ENCODE measurements at places on chromosomes 4 and X. TPM values are rescaled to one million over a fixed set of nuclear protein-coding genes. Genes with fewer than 3 reads are reported as not detected.

DNA sequence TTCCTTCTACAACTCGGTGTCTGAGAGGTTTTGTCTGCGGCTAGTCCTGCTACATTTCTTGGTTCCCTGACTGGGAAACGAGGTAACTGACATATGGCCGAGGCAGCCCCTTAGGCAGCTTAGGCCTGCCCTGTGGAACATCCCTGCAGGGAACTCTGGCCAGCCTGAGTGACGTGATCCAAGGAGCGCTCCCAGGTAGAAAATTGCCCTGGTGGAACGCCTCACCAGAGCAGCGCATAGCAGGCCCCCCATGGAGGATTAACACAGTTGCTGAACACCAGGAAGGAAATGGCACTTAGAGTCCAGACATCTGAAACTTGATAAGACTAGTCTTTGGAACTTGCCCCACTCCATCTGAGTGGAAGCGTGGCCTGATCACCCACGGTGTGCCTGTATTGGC is 837.4 kb upstream of the NDST4 start:
- no peak for DNase-seq

DNA sequence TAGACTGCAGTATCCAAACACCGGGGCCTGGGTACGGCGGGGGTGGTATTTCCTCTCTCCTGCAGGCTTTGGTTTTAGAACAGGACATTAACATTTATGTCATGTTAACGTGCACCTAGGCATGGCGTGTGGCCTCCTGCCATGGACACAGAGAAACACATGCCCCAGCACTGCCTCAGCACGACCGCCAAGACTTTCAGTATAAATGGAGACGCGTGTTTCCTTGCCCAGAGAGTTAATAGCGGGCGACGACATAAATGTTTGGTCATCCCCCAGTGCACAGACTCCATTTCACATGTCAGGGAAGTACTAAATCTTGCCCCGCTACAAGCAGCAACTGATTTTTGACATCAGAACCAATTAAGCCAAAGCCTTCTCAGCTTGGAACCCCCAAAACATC is 737.9 kb downstream of the RAB28 start:
- no peak for DNase-seq

The GATA1 gene
- 2.1 TPM for polyA plus RNA-seq

GRCh38 chrX:17594693-17595092 is 142.6 kb upstream of the SCML1 start:
- DNase-seq = no peak

GRCh38 chr4:123555233-123555806 is 158.7 kb downstream of the SPRY1 start:
- DNase-seq = peak; percentile 83

- DNase-seq = no peak
These were observed 292.7 kb downstream of the SPOCK3 start for GRCh38 chr4:166941629-166942028.
